Stimulated activated CD4-positive, alpha-beta T cell treated with anti-CD3 and anti-CD28 coated beads, Interleukin-1b, Interleukin-23, amount 100 ng/mL, for 1 hour (primary cell): ENCODE measurements at places on chromosomes 5 and 9.

DNA sequence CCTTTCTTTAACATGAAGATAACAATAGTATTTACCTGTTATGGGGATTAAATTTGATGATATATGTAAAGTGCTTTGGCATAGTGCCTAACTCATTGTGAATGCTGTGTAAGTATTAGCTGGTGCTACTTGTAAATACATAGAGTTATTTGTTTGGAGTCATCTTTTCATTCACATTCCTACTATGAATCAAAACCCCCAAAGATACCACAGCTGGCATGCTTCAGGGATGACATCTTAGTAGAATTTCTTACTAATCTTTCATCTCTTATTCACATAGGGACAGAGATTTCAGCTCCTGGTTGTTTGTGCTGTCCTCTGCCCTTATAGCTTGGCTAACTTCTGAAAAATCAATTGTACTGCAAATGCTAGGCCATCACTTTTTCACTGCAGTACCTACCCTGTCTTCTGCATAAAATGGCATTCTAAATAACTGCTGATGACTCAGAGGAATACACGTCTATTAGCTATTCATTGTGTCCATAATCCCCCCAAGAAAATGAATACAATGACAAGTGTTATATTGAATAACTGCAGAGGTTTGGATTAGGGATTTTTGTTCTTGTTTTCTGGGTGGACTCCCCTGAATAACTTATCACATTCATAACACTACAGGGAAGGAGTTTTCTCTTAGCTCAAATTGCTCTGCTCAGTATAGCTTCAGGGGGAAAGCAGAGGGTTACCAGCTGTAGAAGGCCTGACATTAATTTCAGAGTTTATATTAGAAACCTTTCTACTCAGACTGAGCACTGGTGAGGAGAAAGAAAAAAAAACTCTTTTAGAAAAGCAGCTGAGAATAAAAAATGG, 192.2 kb upstream of the C9orf72 start:
- no peak for DNase-seq

DNA sequence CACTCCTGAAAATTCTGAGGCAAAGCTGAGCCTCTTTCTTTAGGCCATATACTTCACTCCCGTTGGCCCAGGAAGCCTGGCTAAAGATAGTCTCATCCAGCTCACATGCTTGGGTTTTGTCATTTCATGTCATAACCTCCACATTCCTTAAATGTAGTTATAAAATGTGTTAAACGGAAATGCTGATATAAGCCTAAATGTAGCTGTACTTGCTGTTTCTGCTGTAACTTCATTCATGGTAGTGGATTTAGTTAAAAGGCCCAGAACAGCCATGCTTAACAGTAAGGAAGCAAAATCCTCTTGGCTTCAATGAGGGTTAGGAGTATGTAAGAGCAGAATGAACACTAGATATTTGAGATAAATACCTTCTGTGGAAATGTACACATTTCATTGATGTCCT, 135.8 kb upstream of the TMEM161B start:
- no peak for DNase-seq

DNA sequence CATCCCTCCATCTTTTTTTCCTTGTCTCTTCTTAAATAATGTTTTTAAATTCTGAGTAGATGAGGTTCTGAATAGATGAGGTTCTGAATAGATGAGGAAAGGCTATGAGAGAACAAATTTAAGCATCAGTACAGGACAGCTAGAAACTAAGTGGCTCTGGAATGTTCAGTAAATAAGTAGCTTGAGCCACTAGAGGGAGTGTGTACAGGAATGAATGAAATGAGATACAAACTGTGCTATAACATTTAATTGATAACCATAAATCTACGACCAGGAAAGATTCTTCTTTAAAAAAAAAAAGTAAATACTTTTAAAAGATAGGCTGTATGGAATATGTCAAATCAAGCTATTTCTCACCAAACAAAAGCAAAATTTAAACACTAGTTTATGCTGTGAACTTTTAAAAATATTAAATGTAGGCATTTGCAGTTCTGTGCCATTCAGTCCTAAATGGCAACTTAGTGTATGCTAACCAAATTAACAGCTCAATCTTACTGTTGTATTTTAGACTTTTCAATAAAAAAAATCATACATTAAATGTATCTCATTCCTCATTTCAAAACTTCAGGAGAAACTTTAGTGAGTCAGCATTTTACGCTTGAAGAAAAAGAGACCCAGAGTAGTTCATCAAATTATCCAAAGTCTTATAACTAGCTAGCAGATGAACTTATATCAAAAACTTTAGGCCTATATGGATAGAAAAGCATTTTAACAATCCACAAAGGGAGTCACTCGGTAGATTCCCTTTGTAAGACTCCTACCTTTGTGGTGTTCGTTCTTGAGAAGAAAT, 70.4 kb upstream of the SNX2 start:
- no peak for DNase-seq

DNA sequence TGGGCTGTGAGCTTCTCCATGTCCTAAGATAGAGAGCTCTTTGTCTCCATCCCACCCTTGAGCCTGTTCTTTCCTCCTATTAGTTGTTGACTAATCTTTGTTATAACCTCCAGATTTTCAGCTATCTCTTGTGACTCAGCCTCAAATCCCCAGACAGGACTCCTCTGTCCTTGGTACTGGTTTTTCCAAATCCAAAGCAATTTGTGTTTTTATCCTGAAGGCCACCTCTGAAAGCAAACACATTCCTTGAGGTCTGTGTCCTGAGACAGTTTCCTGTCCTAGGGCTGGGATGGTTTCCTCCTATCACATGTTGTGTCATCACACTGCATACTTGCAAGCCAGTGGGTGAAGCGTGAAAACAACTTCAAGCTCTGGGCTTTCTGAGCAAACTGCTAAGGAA, 8.5 kb downstream of the TNC start:
- no peak for DNase-seq

DNA sequence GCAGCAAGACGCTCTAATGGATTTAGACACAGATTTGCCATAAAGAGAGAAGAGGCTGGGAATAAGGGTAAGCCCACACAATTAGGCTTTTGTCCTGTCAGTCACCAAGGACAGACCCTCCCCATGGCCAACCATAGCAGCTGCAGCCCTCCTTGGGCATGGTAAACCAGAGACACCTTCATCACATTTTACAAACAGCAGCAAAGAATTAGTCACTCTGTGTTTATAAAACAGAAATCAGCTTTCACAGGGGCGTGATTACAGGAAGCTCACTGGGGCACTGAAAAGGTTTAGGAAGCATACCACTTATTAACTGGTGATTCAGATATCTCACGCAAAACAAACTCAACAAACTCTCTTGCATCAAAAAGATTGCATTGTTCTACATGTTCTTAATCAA, 37.3 kb upstream of the ZNF622 start:
- DNase-seq, result no peak

GRCh38 chr5:109853377-109853776, 163.7 kb downstream of the MAN2A1 start:
- DNase-seq, result no peak

DNA sequence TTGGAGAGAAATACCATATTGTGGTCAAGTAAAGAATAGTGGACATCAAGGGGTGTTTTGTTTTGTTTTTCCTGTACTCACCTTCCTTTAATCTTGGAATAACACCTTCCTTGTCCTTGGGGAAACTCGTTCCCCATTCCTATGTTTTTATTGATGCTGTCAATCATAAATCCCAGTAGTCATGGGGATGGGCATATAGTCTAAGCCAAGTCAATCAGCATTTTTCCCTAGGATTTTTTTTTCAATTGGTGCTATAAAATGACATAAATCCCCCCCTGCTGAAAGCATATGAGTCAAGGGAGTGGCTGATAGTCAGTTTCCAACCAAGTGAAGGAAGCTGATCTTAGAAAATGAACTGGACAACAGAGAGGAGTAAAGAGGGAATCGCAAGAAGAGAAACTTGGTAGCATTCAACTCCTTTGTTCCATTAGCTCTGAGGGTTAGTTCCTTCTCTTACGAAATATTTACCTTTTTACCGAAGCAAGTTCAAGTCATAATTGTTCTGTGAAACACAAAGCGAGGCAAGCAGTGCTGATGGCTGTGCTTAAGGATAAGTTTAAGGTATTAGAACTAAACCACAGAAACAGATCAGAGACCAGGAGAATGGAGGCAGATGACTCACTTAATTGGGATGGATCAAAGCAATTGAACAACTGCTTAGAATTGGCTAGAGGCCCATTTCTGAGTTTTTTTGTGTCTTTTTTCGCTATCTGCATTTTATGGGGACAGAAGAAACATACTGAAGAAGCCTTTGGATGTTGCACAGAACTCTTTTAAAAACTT, 218.6 kb downstream of the SEMA6A start:
- no peak for DNase-seq

GRCh38 chr9:36074870-36075532, 38.3 kb downstream of the RECK start:
- DNase-seq, result no peak

GRCh38 chr5:85293145-85293785, 908.6 kb upstream of the EDIL3 start:
- no peak for DNase-seq

DNA sequence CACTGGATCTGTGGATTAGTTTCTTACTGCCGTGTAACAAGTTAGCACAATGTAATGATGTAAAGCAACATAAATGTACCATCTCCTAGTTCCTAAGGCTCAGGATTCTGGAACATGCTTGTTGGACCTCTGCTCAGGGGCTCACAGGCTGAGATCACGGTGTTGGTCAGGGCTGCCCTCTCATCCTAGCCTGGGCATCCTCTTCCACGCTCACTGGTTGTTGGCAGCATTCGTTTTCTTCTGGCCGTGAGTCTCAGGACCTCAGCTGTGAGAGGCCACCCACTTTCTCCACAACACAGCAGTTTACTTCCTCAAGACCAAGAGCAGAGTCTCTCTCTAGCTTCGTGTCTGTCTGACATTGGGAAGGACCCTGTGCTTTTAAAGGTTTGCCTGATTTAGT, 17.3 kb downstream of the RASGEF1C start:
- no peak for DNase-seq
